ENCODE measurements at places on chromosomes 16 and 17. TPM values are rescaled to one million over a fixed set of nuclear protein-coding genes. Genes with fewer than 3 reads are reported as not detected.

- no peak for DNase-seq
These were observed 193.3 kb downstream of the GSG1L start for GRCh38 chr16:27870116-27870798.

The KRT27 gene
- 1.3 TPM for total RNA-seq

DNA sequence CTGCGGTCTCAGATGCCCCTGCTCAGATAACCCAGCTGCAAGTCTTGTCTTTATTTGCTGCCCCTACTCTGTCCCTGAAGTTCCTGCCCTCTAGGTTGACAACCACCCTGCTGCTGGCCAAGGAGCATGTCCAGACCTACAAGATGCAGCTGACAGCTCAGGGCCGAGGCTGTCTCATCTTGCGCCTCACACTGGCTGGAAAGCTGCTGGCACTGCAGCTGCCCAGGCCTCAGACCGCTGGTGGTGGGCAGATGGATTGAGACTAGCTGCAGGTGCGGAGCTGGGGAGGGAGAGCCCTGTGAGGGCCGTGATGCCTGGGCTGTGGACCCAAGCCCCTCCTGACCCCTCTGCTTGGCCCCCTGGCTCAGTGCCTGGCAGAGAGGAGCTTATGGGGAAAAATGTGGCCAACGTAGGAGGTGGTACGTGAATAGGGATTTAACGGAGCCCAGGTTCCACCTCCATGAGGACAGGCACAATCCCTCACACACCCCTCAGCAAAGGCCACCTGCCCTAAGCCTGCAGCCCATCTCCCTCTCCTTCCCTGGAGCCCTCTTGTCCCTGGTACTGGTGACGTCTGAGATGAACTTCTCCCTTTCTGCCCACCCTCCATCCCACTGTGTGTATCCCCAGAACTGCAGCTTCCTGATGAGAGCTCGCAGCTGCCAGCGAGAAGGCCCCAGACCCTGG is 8.3 kb upstream of the GALK1 start:
- DNase-seq = no peak

The ABCA9 gene
- total RNA-seq = 4.5 TPM
